ENCODE measurements at places on chromosomes 16 and 17. TPM values are rescaled to one million over a fixed set of nuclear protein-coding genes. Genes with fewer than 3 reads are reported as not detected.

Gene PRKCB
- total RNA-seq: 2.9 TPM

Gene SOCS7
- total RNA-seq: 19.6 TPM

GRCh38 chr16:83797013-83797412 is 10.8 kb upstream of the HSBP1 start:
- H3K27me3 ChIP-seq: no peaks in the 10 kb centered on the region
- no peak overlapping the region for H3K4me3 ChIP-seq
- no peak for DNase-seq
- H3K4me1 ChIP-seq: no peaks in the 10 kb centered on the region
- no peak overlapping the region for H3K27ac ChIP-seq
- H3K36me3 ChIP-seq: no peaks in the 10 kb centered on the region

- no peaks in the 10 kb centered on the region for H3K4me1 ChIP-seq
- no peak overlapping the region for H3K4me3 ChIP-seq
- no peaks in the 10 kb centered on the region for H3K27me3 ChIP-seq
- no peaks in the 10 kb centered on the region for H3K36me3 ChIP-seq
- no peak overlapping the region for H3K27ac ChIP-seq
Measured at GRCh38 chr16:10631886-10632285, 51.5 kb upstream of the EMP2 start.

DNA sequence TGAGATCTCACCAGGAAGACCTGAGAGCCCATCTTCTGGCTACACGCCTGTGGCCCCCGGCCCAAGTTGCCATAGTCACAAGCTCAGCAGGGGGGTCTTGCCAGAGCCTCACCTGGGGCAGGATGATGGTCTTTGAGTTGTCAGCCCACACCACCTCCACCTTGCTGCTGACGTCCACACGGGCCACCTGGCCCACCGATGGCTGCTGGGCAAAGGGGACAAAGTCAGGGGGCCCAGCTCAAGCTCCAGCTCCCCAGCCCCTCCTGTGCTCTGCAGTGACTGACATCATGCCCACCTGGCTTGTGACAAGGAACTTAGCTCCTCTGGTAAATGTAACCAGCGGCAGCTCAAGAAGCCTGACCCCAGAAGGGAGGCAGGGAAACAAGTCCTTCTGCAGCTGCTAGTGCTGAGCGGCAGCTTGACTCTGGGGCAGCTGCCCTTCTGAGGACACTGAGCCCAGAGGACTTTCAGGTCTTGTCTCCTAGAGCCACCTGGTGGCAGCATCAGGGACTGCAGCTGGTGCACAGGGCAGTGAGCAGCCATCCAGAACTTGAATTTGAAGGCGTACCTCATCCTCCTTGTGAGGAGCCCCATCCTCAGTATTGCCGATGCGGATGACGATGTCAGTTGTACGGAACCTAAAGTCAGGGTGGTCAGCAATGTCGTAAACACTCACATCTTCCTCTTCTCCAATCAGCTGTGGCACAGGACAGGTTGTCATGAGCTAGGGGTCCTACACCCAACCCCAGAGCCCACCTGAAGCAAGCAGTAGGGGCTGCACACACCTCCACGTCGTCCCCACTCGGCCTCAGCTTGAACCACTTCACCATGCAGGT is 13.5 kb downstream of the SPHK1 start:
- H3K4me3 ChIP-seq: no peak overlapping the region
- no peaks in the 10 kb centered on the region for H3K36me3 ChIP-seq
- no peak overlapping the region for H3K27ac ChIP-seq
- no peaks in the 10 kb centered on the region for H3K4me1 ChIP-seq

Gene MYL4
- not detected for total RNA-seq

DNA sequence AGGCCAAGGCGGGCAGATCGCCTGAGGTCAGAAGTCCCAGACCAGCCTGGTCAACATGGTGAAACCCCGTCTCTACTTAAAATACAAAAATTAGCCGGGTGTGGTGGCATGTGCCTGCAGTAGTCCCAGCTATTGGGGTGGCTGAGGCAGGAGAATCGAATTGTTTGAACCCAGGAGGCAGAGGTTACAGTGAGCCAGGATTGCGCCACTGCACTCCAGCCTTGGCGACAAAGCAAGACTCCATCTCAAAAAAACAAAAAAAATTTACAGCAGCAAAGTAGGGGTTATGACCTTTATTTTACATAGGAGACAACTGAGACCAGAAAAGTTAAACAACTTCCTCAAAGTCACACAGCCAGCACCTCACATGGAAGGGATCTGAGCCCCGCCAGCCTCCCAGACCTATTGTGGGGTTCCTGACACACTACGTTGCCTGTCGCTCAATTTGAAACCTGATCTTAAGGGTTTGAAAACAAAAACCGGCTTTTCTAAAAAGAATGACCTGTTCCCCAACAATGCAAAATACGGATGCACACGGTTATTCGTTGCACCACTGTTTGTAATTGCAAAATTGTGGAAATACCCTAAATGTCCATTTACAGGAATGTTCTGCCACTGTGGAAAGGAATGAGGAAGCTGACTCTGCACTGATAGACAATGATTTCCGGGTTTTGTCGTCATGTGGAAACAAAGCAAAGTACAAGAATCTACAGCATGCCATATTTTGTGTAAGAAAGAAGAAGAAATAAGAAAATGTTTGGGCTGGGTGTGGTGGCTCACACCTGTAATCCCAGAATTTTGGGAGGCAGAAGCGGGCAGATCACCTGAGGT is 77.2 kb downstream of the CNGB1 start:
- H3K27ac ChIP-seq: no peak overlapping the region
- no peaks in the 10 kb centered on the region for H3K4me1 ChIP-seq
- no peaks in the 10 kb centered on the region for H3K27me3 ChIP-seq
- H3K36me3 ChIP-seq: no peaks in the 10 kb centered on the region
- DNase-seq: no peak

DNA sequence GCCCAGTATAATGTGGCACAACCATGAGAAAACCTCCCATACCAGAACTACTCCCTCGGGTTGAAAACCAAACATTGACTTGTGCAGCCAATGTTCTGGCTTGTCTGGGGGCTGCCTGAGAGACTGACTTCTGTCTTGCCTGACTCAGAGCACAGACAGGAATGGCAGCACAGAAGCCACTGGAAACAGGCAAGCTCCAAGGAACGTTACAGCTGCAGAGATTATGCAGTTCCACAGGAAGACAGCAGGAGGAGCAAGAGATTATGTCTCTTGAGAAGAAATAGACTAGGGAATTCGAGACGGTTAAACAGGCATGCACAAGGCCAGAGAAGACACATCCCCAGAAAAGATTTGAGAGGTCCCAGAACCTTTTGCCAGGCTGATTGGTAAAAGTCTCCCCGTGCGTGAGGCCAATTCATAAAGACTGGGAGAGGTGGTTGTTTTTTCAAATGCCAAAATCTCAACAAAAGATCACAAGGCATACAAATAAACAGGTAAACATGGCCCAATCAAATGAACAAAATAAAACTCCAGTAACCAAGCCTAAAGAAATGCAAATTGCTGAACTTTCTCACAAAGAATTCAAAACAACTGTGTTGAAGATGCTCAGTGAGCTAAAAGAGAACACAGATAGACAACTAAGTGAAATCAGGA is 90.6 kb upstream of the CDH5 start:
- H3K4me1 ChIP-seq: peaks cover 2% of the 10 kb centered on the region
- no peaks in the 10 kb centered on the region for H3K27me3 ChIP-seq
- H3K36me3 ChIP-seq: no peaks in the 10 kb centered on the region
- no peak overlapping the region for H3K27ac ChIP-seq

DNA sequence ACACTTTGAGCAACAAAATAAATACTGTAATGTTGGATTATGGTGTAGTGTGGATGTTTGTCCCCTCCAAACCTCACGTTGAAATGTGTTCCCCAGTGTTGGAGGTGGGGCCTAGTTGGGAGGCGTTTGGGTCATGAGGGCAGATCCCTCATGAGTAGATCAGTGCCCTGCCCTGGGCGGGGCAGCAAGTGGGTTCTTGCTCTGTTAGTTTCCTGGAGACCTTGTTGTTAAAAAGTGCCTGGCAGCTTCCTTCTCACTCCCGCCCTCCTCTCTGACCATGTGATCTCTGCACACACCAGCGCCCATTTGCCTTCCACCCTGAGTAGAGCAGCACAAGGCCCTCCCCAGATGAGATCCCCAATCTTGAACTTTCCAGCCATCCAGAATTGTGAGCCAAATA is 67.7 kb downstream of the MPRIP start:
- H3K4me3 ChIP-seq: no peak overlapping the region
- no peaks in the 10 kb centered on the region for H3K27me3 ChIP-seq
- DNase-seq: no peak
- H3K4me1 ChIP-seq: peaks cover 40% of the 10 kb centered on the region

DNA sequence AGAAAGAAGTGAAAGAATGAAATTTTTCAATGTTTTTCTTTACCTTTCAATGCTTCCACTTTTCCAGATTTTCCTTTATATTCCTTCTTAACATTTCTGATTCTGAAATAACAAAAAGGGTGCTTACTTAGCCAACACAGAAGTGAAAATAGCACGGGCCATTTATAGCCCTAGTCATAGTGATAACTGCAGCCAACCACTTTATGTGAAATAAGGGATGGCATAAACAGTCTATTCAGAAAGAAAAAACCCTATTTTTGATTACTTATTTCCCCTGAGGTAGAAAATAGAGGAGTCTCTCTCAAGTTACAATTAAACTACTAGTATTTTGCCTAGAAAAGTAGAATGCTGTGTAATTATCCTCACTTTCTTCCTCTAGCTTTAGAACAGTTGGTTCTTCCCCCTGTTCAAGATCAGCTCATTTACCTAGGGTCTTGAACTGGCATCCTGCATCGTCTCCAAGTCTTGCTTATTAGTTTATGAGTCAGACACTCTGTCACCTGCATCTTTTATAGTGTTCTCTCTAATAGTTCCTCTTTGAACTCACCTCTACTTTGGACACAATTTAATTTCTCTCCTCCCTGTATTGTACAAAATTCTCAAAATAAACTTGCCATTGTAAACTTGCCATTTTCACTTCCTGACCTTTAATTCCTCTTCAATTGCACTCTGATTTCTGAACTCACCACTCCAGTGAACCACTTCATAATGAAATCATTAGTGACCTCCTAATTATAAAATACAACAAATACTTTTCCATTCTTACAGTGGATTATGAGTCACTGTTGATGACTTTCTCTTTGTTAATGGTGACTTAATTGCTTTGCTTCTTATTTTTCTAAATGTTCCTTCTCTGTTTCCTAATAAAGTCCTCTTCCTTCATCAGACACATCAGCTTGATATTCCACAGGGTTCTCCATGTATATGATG is 23.6 kb downstream of the ABCA6 start:
- H3K27ac ChIP-seq: no peak overlapping the region
- H3K4me1 ChIP-seq: peaks cover 2% of the 10 kb centered on the region
- DNase-seq: no peak
- H3K4me3 ChIP-seq: no peak overlapping the region

Gene SMPD3
- total RNA-seq: 31.4 TPM

GRCh38 chr16:1045993-1046911 is 26.3 kb upstream of the SSTR5 start:
- no peaks in the 10 kb centered on the region for H3K36me3 ChIP-seq
- H3K27ac ChIP-seq: no peak overlapping the region
- no peaks in the 10 kb centered on the region for H3K27me3 ChIP-seq

Gene MMP2
- 200 TPM for total RNA-seq

DNA sequence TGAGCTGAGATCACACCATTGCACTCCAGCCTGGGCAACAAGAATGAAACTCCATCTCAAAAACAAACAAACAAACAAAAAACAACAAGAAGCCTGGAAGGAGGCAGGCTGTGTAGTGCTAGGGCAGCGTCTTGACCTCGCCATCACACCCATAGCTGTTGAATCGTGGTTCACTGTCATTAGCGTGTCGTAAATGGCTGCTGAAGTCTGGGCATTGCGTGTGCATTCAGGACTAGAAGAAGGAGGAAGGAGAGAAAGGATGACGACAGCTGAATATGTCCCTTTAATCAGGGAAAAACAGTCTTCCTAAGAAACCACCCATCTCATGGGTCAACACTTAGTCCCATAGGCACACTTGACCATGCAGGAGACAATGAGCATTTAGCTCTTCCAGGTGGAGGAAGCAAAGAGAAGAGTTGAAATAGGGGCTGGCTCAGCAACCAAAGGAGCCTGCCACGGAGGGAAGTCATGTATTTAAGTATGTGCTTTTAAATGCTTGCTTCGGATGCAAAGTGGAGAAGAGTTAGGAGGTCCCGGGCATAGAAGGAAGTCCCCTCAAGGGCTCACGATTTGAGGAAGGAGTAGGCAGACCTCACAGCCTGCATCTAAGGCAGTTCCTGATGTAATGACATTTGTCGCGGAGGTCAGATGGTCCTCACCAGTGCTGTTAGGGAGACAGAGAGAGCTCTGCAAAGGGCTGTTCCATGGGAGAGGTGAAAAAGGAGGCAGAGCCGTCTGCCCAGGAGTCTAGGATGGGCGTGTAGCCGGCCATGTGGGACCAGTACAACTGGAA is 8.8 kb downstream of the PRSS22 start:
- H3K27me3 ChIP-seq: no peaks in the 10 kb centered on the region
- H3K27ac ChIP-seq: no peak overlapping the region
- H3K36me3 ChIP-seq: no peaks in the 10 kb centered on the region
- H3K4me3 ChIP-seq: no peak overlapping the region

DNA sequence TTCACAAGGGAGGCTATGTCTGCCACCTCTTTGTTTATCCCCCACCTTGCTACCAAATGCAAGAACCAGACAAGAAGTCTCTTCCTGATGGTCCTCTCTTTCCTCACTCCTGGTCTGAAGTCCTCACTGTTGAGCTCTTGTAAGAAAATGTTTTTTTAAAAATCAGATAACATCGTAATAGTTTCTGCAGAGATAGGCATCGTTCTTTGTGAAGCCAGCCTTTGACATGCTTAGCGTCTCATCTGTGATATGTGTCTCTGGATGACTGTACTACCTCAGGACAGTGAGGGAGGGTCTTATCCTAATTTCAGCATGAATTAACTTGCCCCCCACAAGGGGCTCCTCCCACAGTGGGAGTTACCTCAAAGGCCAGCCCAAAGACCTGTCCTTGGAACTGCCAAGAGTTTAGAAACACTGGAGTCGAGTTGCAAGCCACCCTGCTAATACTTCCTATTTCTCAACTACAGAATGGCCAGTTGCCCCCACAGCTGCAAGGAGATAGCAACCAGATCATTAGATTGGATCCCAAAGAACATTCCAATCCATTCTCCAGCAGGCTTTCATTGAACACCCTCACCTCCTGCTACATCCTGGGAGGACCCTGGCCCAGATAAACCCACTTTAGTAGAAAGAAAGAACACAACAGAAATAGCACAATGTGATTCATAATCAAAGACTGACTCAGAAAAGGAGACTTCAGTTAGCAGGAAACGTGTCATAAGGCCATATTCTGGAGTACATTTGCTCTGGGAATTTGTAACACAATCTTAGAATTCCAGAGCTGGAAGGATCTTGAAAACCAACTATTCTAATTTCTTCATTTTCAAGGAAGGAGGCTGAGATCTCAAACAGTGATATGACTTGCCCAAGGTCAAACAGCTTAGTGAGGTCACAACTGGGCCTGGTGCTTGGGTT is 151.0 kb downstream of the IRX3 start:
- H3K27me3 ChIP-seq: no peaks in the 10 kb centered on the region
- no peaks in the 10 kb centered on the region for H3K4me1 ChIP-seq

GRCh38 chr17:45090711-45091110 is 29.6 kb downstream of the NMT1 start:
- no peak overlapping the region for H3K4me3 ChIP-seq
- no peak for DNase-seq
- no peaks in the 10 kb centered on the region for H3K36me3 ChIP-seq
- peaks cover 15% of the 10 kb centered on the region for H3K4me1 ChIP-seq

Gene PRSS33
- 0.51 TPM for total RNA-seq

Gene PGAP3
- 13.8 TPM for total RNA-seq

Gene SOST
- not detected for total RNA-seq

GRCh38 chr17:63804328-63804727 is 22.9 kb upstream of the PSMC5 start:
- H3K4me1 ChIP-seq: no peaks in the 10 kb centered on the region
- peaks cover 3% of the 10 kb centered on the region for H3K36me3 ChIP-seq
- no peak overlapping the region for H3K27ac ChIP-seq

- H3K36me3 ChIP-seq: no peaks in the 10 kb centered on the region
- H3K27ac ChIP-seq: no peak overlapping the region
- DNase-seq: no peak
Measured at GRCh38 chr17:80888276-80889160, 103.1 kb upstream of the CHMP6 start.

Gene KRTAP1-5
- total RNA-seq: not detected

Measured in ovary (tissue), 10 donors.